Smooth muscle cell of the umbilical artery (primary cell): ENCODE measurements at places on chromosomes 4 and X. TPM values are rescaled to one million over a fixed set of nuclear protein-coding genes. Genes with fewer than 3 reads are reported as not detected.

Gene ETDB
- total RNA-seq: not detected in 2 replicates

Gene GRIA2
- not detected in 2 replicates for total RNA-seq

Gene BEX3
- 243 and 344 TPM in 2 replicates for total RNA-seq

Gene PCDH10
- 73.0 and 99.5 TPM in 2 replicates for total RNA-seq

Gene IL15
- total RNA-seq: 6.0 and 8.3 TPM in 2 replicates

Gene GALNTL6
- not detected in 2 replicates for total RNA-seq

Gene MAGEA2B
- not detected in 2 replicates for total RNA-seq

Gene KIT
- total RNA-seq: 0.69 and 1.5 TPM in 2 replicates
